SW480 (cell line): ENCODE measurements at places on chromosomes 12 and 14.

GRCh38 chr12:113591480-113591974, 119.9 kb upstream of the LHX5 start:
- peak; percentile 43 for DNase-seq

- peak; percentile 72 for DNase-seq
These were observed 20.8 kb downstream of the CFAP251 start for GRCh38 chr12:121939186-121939585.

DNA sequence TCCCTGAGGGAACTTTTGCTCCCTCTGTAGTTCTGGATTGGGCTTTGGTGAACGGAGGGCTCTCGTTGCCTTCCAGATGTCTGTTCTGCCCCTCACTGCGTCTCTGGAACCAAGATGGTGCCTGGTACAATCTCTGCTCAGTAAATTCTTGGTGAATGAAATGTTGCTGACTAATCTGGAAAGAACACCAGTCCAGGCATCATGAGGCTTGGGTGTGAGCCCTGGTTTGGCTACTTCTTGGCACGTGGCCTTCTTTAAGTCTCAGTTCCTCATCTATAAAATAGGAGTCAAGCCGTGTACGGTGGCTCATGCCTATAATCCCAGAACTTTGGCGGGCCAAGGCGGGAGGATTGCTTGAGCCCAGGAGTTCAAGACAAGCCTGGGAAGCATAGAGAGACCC, 4.3 kb downstream of the HHIPL1 start:
- DNase-seq: no peak

- no peak for DNase-seq
These were observed 457.7 kb upstream of the SYT1 start for GRCh38 chr12:78406828-78407227.

GRCh38 chr12:22416801-22417200, 82.3 kb upstream of the ST8SIA1 start:
- no peak for DNase-seq

DNA sequence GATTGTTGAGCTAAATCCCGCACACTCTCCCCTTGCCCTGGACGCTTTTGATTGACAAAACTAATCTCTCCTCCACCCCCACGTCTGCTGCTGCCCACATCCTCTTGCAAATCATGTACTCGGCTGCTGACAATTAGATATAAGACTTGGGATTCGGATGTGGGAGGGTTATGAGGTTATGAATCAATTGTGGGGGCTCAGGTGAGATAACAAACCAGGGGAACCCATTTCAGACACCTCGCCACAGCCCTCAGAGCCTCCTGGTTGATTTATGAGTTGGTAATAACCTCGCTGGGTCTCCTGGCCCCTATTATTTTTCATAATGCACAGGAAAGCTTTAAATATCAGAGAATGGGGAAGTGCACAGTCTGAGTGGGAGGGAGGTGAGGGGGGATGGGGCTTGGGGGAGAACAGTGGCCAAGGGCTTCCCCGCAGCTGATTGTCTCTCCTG, 449.9 kb downstream of the DPF3 start:
- DNase-seq: no peak

DNA sequence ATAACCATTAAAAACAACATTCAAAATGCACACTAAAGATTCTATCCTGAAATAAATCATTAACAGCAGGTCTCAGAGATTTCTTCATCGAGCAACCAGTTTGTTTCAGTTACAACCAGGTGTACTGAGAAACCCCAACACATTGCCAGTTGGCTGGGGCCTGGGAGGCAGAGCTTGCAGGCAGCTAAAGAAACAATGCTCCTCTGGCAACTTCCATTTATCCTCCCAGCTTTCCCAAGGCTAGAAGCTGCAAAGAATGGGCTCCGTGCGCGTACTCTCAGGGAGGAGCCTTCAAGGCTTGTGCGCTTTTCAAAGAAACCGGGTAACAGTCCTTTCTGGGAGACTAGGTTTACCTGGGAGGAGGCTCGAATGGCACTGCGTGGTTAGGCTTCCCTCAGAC, 181.6 kb downstream of the MSRB3 start:
- no peak for DNase-seq

DNA sequence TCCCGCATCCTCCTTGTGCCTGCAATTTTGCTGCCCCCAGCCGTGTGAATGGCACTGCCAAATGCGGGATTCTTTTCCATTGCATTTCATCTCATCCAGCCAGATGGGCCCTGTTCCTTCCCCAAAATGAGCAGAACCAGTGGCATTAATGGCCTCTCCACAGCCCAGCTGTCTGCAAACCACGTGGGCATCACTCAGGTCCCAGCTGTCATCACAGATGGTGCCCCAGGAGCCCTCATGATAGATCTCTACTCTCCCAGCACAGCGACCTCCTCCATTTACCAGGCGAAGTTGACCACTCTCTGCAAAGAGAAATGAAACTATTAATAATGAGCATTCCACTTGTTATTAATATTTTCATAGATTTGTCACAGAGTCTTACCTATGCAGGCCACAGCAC, 17.1 kb downstream of the CD163 start:
- DNase-seq: no peak

DNA sequence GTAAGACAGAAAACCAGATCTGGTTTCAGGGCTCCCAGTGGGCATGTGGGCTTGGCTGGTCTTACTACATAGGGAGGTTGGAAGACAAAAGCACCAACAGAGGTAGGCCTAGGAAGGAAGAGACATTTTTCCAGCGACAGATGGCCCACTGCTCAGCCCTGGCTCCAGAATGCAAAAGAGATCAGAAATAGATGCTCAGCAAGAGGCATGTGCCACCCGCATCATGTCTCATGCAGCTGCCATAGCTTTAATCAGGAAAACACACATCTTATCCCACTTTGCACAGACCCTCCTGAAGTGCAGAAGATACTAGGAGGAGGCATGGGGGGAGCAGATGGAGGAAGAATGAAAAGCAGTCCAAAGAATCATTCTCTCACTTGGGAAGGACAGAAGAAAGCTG, 25.3 kb downstream of the VASH1 start:
- DNase-seq: no peak

DNA sequence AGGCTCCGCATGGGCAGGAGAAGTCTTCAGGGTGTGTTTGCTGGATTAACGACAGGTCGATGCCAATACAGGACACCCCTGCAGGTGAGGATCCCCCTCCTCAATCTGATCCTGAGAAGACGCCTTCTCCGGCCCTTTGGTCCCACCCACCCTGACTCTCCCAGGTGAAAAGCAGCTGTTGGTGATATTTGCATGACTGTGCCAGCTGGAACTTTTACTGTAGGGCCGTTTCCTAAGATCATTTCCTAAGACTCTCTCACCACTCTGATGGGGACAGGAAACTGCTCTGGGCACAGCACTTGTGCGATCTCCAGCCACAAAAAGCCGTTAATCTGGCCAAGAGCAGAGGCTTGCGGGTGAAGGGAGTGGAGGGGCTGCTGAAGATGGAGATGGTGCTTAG, 16.8 kb upstream of the EIF5 start:
- no peak for DNase-seq

DNA sequence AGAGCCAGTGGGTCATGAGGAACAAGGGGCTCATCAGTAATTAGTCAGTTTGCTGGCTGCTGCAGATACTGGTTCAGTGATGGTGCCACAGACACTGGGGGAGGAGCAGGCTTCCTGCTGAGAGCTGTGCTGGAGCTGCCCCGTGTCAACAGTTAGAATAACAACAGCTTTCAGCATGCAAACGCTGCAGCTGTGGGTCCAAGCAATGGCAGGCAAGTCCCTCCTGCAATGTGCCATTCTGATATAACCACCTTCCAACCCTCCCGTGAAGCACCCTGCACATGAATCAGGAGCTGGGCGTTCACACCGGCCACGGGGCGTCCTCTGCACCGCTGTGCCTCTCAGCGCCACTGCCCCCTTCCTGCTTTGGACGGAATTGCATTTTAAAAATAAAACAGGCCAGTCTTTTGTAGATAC, 258.4 kb upstream of the SFSWAP start:
- DNase-seq: peak; percentile 14

DNA sequence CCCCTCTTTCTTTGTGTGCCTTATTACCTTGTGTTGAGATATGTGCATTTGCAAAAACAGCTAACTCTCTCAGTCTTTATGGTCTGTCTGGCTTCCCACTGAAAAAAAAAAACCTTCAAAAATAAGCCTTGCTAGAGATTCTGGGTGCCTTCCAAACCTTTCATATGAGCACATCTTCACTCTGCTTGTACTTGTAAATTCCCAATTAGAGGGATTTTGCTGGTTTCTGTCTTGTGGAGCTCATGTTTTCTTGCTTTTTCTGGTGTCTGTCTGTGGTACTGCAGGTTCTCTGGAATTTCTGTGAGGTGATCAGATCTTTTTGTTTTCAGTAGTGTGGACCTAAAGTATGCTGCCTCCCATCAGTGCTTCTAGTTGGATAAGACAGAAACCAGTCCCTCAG, 100.1 kb downstream of the PIK3C2G start:
- no peak for DNase-seq

DNA sequence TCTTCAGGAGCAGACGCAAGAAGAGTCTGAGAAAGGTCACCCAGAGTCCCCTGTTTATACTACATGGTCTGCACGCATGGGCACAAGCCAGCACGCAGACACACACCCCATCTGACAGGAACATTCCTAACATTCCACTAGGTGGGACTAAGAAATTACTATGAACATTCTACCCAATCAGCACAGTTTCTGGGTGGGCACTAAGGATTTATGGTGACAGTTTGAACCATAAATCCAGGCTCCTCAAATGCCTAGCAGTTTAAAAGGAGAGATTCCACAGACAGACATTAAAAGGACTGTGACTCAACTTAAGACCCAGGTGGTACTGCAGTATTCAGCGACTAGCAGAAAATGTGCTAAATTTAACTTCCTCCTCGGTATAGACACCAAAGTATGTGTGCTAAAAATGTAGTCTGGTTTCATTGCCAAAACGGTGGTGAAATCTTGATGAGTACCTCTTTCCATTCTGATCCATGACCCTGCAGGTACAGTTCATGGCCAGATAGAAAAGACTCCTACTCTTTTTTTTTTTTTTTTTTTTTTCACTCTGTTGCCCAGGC, 16.2 kb downstream of the ABHD4 start:
- DNase-seq: peak; percentile 84

DNA sequence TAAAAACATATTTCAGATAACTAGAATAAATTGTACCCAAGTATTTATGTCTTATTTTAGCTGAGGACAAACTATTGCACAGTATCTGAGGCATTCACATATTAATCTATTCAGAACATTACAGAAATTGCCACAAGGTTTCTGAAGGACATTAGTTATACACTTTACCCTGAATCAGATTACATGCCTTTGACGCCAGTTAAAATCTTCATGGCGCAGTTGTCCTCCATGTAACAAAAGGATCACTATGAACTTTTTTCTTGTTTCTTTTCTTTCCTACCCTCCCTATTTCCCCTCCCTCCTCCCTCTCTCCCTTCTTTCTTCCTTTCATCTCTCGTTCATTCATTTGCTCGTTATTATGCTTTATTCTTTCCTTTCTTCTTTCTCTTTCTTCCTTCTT, 176.6 kb upstream of the KITLG start:
- DNase-seq: no peak

DNA sequence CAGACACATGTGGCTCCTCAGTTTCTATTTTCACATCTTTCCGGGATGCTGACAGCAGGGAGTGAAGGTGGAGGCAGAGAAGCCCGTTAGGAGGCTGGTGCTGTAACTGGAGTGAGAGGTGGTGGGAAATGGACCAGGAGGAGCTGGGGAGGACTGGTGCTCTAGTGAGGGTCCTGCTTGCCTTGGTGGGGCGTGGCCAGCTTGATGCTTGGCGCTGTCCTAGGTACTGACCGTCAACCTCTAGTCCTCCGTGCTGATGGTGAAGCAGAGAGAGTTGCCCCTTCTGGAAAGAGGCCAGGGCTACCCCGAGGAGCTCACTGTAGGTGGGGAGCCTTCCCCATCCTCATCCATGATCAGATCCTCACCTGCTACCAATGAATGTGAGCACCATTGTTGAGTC, 1.4 kb downstream of the TRMT61A start:
- DNase-seq: no peak

GRCh38 chr12:117571321-117571720, 209.9 kb upstream of the NOS1 start:
- no peak for DNase-seq

DNA sequence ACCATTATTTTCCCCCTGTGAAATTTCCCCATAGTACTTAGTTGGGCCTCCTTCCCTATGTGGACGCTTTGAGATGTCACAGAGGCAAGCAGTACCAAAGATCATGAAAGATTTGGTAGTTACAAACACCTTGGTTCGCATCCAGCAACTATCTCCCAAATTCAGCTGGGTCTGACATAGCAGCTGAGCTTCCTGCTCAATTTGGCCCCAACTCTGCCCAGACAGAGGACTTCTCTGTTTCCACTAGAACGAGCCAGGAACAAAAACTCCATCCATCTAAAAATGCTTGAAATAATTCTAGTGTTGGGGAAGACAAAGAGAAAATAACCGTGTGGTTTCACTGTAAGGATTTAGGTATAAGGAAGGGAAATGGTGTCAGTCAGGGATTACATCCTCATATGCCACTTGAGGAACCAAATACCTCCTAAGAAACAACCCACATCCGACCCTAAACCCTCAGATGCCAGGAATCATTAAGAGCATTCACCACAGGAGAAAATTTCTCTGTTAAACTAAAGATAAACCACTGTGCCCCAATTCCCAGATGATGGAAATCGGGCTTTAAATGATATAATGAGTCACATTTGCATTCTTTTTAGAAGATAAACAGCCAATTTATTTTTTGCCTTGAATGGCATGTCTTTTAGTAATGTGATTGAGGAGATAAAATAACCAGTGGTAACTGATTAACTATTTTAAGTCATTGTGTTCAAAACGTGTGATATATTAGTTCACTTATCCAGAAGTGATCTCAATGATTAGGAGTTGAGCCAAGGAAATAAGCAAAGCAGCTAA, 103.7 kb upstream of the IFNG-AS1 start:
- DNase-seq: no peak

- no peak for DNase-seq
These were observed 4.8 kb upstream of the LGMN start for GRCh38 chr14:92753250-92753649.

- DNase-seq: no peak
These were observed 321.4 kb downstream of the ATP23 start for GRCh38 chr12:58262796-58263195.

DNA sequence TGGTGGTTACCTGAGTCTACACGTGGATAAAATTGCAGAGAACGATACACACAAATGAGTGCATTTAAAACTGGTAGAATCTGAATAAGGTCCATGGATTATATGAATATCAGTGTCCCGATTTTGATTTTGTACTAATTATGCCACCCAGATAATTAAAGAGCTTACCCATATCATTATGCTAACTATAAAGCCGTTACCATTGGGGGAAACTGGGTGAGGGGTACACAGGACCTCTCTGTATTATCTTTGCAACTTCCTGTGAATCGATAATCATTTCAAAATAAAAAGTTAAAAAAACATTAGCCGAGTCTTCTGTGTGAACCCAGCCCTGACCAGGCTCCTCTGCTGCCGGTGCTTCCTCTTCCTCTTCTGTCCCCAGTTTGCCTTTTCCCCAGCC, 107.1 kb downstream of the SMOC1 start:
- DNase-seq: no peak

- DNase-seq: no peak
These were observed 30.2 kb downstream of the BDKRB1 start for GRCh38 chr14:96286251-96286650.

- no peak for DNase-seq
These were observed 18.6 kb downstream of the AGAP2 start for GRCh38 chr12:57719777-57720605.

- DNase-seq: no peak
These were observed 42.5 kb downstream of the ATG2B start for GRCh38 chr14:96320605-96321004.
